NAMALWA (cell line): ENCODE measurements at places on chromosomes 5 and 9.

- DNase-seq = no peak
These were observed 62.9 kb upstream of the SIMC1 start for GRCh38 chr5:176175101-176175852.

DNA sequence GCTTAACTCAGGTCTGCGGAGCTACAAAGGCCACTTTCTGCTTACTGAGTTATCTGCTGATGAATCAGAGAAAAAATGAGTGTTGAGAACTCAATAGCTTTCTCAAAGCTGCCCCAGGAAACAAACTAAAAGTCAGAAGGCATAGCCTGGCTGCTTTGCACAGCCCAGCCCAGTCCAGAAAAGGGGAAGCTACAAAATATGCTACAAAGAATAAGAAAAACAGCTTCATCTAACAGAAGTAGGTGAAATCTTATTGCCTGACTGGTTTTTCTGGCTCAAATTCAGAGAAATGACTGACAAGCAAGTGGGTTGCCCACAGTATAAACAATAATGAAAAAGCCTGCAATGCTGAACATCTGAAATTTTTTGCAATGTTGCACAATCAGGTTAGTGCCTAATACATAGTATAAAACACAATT is 156.2 kb downstream of the PPP2R2B start:
- DNase-seq = no peak

DNA sequence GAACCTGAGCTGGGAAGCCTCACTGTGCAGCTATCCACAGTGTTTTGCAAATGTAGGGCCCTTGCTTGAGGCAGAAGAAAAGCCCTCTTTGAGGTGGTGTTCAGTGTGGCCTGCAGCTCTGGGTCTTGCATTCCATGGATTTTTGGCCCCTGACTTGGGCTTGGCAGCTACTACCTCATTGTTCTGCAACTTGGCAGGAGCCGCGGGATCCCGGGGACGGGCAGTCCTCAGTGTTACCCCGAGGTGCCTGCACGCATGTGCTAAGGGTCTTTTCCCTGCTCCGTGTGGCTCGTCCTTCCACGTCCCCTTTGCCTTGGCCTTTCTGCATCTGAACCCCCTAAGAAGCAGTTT is 39.8 kb downstream of the NEK6 start:
- DNase-seq = no peak

GRCh38 chr9:82106536-82106935 is 118.0 kb downstream of the SPATA31D1 start:
- no peak for DNase-seq

DNA sequence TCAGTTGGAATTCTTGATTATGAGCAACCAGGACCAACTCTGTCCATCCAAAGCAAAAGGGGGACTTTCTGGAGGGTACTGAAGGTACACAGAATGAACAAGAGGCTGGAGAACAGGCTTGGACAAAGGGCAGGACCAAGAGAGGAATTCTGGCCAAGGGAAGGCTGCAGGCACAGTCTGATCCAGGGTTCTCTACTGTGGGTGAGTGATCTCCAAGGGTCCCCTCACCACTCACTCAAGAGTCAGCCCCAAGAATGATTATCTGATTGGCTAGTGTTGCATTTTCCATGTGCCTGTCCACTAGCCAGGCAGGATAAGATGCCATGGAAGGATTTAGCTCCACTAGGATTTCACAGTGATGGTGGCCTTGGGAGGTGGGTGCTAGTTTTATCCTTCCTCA is 11.6 kb upstream of the PHF19 start:
- no peak for DNase-seq

- peak; percentile 17 for DNase-seq
These were observed 322.1 kb upstream of the MSX2 start for GRCh38 chr5:174402222-174402812.

DNA sequence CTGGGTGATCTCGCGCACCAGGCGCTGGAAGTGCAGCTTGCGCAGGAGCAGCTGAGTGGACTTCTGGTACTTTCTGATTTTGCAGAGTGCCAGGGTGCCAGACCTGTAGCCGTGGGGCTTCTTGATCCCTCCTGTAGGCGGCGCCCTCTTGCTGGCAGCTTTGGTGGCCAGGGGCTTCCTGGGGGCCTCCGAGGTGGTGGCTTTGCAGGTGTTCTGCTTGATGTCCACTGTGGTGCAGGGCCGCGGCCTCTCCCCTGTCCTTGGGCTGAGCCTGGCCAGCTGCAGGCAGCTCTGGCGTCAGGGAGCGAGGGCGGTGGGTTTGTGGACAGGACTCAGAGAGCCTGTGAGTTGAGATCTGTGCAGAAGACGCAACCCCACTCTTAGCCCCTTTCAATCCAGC is 36.1 kb downstream of the TAF11L14 start:
- no peak for DNase-seq

GRCh38 chr5:149134778-149135500 is 6.4 kb upstream of the ABLIM3 start:
- no peak for DNase-seq

- DNase-seq = no peak
These were observed 186.7 kb downstream of the COMMD10 start for GRCh38 chr5:116271446-116272025.

- DNase-seq = peak; percentile 56
These were observed 296.6 kb upstream of the RASA1 start for GRCh38 chr5:86971034-86971571.
